ENCODE measurements at places on chromosomes 3 and 15. TPM values are rescaled to one million over a fixed set of nuclear protein-coding genes. Genes with fewer than 3 reads are reported as not detected.

- H3K4me1 ChIP-seq: peaks cover 7% of the 10 kb centered on the region
- DNase-seq: peak; percentile 40
- no peaks in the 10 kb centered on the region for H3K36me3 ChIP-seq
- H3K27ac ChIP-seq: no peak overlapping the region
- no peaks in the 10 kb centered on the region for H3K27me3 ChIP-seq
Measured at GRCh38 chr3:39435006-39435748, 28.7 kb downstream of the RPSA start.

DNA sequence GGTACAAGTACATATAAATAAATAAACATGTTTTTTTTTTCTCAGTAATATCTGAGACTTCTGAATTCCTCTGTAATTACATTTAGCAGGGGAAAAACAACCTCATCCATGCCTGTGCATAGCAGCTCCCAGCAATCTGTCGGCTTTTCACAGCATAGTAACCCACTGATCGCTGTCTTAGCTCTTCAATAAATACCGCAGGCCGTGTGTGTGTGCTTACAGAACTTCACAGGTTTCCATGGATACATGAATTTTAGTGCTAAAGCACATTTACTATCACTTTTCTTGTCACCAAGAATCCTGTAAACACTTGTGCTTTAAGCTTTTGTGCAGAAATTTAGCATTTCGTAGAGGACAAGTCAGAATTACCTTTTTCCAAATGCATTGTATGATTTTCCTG, 4.0 kb upstream of the PLAAT1 start:
- no peaks in the 10 kb centered on the region for H3K4me1 ChIP-seq
- H3K27ac ChIP-seq: no peak overlapping the region
- no peak for DNase-seq
- no peaks in the 10 kb centered on the region for H3K36me3 ChIP-seq
- H3K4me3 ChIP-seq: no peak overlapping the region

DNA sequence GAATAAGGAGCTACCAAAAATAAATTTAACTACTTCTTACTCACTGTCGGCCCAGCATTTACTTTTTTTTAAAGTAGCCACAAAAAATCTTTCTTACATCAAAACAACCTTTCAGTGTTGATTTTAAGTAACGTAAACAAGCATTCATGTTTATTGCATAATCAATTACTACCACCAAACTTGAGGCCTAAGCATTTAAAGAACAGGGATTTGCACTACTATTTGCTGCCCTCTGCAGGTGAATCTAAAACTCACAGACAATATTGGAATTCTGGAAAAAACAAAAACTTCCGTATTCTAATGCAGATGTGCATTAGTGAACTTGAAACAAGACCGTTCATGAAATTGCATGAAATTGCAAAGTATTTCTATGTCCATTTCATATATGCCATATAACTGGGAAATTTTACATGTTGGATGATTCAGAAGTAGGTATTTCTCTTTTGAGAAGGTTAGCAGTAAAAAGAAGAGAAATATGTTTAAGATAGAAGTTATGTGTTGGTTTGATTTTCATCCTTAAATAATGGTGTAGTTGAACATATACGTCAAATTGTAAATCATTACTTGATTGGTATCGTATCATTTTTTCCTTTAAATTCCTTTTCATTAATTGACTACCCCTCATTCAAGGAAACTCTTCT, 55.6 kb downstream of the CGGBP1 start:
- no peak overlapping the region for H3K27ac ChIP-seq
- H3K4me3 ChIP-seq: no peak overlapping the region
- no peaks in the 10 kb centered on the region for H3K36me3 ChIP-seq
- H3K4me1 ChIP-seq: no peaks in the 10 kb centered on the region

DNA sequence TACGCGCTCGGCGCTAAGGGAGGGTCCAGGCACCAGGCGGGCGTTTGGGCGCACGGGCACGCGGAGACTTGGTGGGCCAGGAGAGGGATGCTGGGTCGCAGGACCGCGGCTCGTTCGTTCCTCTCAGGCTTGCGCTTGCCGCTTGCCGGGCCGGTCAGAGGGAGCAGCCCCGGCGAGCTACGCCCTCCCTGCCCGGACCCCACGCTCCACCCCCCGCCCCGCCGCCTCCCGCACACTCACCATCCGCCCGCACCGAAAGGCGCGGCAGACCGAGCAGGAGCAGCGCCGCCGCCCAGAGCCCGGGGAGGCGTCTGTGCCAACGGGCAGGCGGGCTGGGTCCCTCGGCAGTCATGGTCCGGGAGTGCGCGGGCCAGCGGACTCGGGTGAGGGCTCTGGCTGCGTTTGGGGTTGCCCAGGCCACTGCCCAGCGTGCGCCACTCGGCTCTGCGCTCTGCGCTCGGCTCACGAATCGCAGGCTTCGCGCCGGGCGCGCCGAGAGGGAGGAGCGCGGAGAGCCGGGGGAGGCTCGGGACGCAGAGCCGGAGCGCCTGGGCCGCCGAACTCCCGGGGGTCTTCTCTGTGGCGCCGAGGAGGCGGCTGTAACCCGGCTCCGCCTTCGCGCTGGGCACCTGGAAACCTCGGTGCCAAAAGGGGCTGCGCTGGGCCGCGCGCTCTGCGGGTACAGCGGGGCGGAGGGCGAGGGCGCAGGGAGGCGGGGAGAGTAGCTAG, at the start of gene SUSD5:
Gene SUSD5 (minus strand): TSS at position 365 of the 729 bp plus-strand sequence. CDS start 13 bp downstream, at position 352.
- no peaks in the 10 kb centered on the region for H3K4me1 ChIP-seq
- no peak for DNase-seq
- H3K27me3 ChIP-seq: no peaks in the 10 kb centered on the region
- no peak within 1 kb of the TSS for H3K27ac ChIP-seq
- H3K4me3 ChIP-seq: peak within 1 kb of the TSS; percentile 49
- no peaks in the 10 kb centered on the region for H3K36me3 ChIP-seq

- peaks cover 4% of the 10 kb centered on the region for H3K36me3 ChIP-seq
- no peak overlapping the region for H3K4me3 ChIP-seq
- H3K4me1 ChIP-seq: no peaks in the 10 kb centered on the region
- no peaks in the 10 kb centered on the region for H3K27me3 ChIP-seq
- no peak for DNase-seq
- H3K27ac ChIP-seq: no peak overlapping the region
Measured at GRCh38 chr3:62436785-62437184, 63.4 kb upstream of the FEZF2 start.

DNA sequence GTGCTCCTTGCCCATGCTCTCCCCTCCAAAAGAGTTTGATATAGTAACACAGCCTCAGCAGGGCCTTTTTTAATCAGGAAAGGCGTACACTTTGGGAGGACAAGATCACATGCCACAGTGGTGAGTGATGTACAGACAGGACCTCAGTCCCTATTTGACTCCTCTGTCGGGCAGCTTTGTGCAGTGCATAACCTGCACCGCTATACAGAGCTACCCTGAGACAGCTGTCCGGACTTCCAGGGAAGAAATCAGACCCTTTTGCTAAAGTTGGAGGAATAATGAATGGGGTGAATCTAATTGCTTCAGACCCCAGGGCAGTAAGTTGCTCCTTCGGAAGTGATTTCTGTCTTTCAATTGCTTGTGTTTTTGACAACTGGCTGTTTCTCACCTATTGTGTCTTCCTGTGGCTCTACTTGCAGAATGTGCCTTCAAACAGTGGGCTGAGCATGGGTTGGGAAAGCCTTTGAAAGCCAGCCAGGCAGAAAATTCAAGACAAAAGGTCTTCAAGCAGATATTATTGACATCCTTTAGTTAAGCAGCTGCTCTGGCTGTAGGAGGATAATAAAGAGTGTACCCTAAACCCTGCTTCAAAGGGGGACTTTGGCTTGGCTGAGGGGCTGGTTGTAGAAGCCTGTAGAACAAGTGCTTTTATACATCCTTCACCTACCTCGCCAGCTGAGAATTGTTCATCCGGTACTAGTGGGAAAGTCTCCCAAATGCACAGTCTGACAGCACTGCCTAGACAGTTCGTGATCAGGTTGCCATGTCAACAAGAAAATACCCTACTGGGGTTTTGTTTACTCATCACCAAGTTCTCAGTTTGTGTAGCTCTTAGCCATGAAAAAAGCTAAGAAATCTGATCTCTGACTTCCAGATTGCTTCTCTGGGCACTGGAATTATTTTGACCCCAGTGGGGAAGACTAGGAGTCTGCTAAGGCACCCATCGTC, 35.1 kb downstream of the SNTN start:
- no peak overlapping the region for H3K4me3 ChIP-seq
- H3K36me3 ChIP-seq: no peaks in the 10 kb centered on the region
- no peak for DNase-seq
- H3K27me3 ChIP-seq: no peaks in the 10 kb centered on the region

DNA sequence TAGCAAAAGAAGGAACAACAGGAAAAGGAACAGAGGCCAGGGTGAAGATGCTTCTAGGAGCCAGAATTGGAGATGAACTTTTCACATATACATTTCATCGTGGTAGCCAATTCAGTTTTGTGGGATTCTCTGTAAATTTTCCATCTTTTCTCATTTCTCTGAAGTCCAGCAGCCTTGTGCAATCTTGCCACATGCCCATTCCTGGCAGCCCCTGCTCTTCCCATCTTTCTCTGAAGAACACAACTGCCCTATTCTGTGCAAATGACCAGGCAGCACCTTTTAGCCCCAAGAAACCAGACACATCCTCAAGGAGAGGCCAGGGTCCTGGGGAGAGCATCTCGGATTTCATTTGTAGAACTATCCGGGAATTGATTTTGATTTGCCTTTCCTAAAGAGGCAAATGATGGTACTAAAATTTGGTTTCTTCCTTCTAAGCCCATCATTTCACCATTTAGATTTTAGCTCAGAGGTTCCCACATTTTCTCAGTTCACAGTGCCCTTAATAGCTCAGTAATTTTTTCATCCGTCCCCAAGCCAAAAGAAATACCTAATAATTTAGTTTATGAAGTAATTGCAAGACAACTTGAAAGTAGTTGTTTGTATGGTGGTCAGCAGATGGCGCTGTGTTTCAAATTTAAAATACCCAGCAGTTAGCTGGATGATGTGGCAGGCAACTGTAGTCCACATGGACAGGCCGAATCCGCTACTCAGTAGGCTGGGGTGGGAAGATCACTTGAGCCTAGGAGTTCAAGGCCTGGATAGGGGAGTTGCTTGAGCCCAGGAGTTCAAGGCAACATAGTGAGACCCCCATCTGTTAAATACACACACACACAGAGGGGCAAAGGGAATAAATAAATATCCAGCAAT, 61.3 kb upstream of the ACKR4 start:
- no peak overlapping the region for H3K4me3 ChIP-seq
- no peaks in the 10 kb centered on the region for H3K4me1 ChIP-seq
- peaks cover 32% of the 10 kb centered on the region for H3K36me3 ChIP-seq
- peak; percentile 82 for DNase-seq
- H3K27ac ChIP-seq: no peak overlapping the region

DNA sequence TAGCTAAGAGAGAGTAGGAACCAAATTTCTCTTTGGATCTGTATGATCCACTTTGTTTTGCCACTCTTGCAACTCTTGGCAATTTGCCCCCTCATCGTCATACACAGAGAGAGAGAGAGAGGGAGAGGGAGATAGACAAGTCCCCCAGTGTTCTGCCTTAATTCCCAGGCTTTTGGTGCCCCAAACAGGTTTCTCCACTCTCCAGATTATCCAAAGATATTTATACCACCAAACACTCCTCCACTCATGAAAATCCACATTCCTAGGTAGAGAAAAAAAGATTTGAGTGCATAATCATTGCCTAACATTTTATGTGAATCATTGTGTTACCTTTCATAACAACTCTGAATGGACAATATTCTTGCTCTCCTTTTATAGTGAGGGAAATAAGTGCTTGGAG, 15.3 kb downstream of the ACP3 start:
- DNase-seq: no peak
- H3K4me3 ChIP-seq: no peak overlapping the region
- H3K27me3 ChIP-seq: no peaks in the 10 kb centered on the region
- H3K36me3 ChIP-seq: no peaks in the 10 kb centered on the region
- H3K4me1 ChIP-seq: no peaks in the 10 kb centered on the region
- no peak overlapping the region for H3K27ac ChIP-seq

GRCh38 chr15:39627451-39628143, 46.7 kb downstream of the THBS1 start:
- no peak overlapping the region for H3K4me3 ChIP-seq
- H3K27ac ChIP-seq: peak overlapping the region; percentile 57
- no peaks in the 10 kb centered on the region for H3K36me3 ChIP-seq
- no peak for DNase-seq

DNA sequence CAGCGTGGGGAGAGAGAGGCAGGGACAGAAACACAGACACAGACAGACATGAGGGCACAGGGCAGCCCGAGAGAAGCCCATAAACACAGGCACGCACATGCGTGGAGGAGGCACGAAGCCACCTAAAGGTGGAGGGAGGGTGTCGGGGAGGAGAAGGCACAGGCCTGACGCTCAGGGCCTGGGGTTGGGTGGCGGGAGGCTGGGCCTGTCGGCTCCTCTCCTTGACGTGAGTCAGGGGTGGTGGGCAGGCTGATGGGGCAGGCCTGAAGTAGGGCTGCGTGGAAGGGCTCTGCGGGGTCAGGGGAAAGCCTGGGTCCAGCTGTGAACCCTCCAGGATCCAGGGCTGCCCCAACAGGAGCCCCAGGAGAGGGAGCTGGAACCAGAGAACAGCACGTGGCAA, 74.2 kb downstream of the EPHB3 start:
- H3K27me3 ChIP-seq: no peaks in the 10 kb centered on the region
- H3K4me3 ChIP-seq: no peak overlapping the region
- DNase-seq: no peak
- H3K4me1 ChIP-seq: no peaks in the 10 kb centered on the region
- H3K27ac ChIP-seq: no peak overlapping the region

DNA sequence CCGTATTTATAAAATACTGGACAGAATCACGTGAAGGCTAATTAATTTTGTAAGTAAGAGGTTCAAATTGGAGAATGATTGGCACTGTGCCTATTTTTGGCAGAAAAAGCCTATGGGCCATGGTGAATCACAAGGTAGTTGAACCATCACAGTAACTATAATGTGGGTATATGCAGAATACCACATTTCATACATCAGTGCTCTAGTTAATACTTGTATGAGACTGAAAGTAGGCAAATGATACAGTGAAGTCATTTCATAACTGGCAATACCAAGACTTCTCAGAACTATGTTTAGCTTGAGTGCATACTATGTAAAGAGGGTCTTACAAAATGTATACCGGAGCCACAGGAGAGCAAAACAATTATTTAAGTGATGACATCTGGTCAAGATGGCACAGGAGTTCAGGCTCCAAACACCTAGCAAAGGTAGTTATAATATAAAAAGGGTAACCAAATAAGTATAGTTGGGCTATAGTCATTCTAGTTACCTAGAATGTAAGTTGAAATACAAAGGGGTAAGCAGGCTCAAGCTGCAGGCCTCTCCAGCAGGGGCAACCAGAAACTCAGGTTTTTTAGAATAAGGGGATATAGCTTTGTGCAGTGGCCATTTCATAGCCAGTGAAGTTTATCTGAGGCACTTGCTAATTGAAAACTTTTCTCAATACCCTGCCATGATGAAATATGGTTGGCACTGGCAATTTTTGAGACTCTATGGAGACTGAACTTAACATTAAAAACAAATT, 19.1 kb downstream of the GPR160 start:
- H3K36me3 ChIP-seq: no peaks in the 10 kb centered on the region
- no peak overlapping the region for H3K4me3 ChIP-seq
- DNase-seq: no peak
- no peak overlapping the region for H3K27ac ChIP-seq
- no peaks in the 10 kb centered on the region for H3K27me3 ChIP-seq

- no peak for DNase-seq
- peaks cover 17% of the 10 kb centered on the region for H3K36me3 ChIP-seq
- no peak overlapping the region for H3K4me3 ChIP-seq
- H3K4me1 ChIP-seq: peaks cover 48% of the 10 kb centered on the region
- no peaks in the 10 kb centered on the region for H3K27me3 ChIP-seq
Measured at GRCh38 chr3:124800511-124801258, 70.4 kb downstream of the UMPS start.

Gene ANKUB1
- total RNA-seq: not detected

Gene KIF7
- total RNA-seq: 2.9 TPM

Gene SCAANT1
- total RNA-seq: not detected

Gene IQCF5
- total RNA-seq: not detected

Gene ISLR
- 51.9 TPM for total RNA-seq

Gene SI
- total RNA-seq: not detected

Gene CD80
- 0.20 TPM for total RNA-seq
